ENCODE measurements at places on chromosomes 1 and 21.

DNA sequence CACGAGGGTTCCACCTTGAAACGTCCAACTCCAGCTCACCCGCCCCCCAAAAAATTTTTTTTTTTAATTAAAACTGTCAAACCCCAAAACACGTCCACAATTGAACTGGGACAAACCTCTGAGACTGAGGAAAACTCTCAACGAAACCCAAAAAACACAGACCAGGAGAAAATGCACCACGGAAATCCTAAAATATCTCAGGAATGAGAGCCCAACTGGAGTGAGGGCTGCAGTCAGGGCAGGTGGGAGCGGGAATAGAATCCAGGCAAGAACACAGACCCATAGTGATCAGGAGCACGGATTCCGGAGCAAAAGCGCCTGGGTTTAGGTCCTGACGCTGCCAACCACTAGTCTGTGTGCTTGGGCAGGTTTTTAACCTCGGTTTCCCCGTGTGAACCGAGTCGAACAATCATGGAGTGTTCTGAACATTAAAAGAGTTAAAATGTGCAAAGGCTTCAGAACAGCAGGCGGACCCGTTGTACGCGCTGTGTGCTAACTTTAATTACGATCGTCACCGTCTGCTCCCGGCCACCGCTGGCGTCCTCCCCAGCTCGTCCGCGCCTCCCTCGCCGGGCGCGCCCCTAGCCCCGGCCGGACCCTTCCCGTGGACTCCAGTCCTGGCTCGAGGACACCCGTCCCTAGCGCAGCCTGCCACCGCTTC is 624 bp downstream of the ARHGAP29 start:
- no peak for DNase-seq

GRCh38 chr1:30707412-30708360 is 15.7 kb downstream of the MATN1 start:
- DNase-seq: no peak

GRCh38 chr1:180092931-180093650 is 61.6 kb upstream of the QSOX1 start:
- no peak for DNase-seq

DNA sequence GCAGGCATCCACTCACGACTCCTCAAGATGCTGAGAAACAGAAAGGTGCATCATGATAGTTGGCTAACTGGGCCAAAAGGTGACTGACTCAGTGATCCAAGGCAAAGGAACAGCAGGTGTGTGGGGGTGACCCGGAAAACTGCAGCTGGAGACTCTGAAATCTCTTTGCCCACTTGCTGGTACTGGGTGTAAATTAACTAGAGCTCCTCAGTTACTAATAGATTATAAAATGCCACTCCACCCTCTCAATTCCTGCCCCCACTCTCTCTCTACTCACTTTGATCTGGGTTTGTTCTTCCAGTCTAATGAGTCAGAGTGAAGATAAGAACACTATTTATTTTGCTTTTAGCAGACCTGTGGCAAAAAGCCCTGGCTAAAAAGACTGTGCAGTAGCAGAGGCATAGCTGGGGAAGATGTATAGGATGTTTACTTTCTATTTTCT is 7.2 kb upstream of the PIGC start:
- DNase-seq: no peak

- no peak for DNase-seq
Observed at GRCh38 chr1:182107209-182107608, 45.7 kb upstream of the ZNF648 start.

DNA sequence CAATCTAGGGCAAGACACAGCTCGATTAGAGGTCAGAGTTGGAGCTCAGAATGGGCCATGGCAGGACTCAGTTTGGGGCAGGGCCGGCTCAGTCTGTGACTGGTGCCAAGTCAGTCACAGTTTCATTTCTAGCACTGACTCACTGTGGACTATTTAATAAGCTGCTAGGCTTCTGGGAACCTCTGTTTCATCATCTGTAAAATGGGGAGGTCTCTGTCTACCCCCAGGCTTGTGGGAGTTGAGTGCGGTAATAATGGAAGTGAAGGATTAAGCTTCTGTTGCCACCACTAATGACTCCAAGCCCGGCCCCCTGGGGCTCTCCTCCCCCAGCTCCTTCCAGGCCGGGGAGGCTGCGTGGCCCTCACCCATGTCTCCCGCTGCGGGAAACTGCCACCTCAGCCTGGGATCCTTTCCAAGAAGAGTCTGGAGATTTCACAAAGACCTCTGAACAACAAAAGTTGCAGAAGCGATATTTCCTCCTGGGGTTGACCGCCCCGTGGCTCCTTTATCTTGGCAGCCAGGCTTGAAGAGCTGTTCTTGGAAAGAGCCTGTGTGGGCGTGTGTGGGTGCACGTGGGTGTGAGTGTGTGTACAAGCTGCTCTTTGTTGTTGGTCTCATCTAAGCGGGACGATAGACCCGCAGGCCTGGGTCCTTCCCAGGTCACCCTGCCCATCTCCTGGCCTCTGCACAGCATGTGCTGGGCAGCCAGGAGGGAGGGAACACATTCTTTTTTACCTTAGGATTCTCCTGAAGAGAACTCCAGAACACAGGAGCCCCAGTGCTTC is 29.1 kb downstream of the KNCN start:
- DNase-seq: peak; percentile 77

DNA sequence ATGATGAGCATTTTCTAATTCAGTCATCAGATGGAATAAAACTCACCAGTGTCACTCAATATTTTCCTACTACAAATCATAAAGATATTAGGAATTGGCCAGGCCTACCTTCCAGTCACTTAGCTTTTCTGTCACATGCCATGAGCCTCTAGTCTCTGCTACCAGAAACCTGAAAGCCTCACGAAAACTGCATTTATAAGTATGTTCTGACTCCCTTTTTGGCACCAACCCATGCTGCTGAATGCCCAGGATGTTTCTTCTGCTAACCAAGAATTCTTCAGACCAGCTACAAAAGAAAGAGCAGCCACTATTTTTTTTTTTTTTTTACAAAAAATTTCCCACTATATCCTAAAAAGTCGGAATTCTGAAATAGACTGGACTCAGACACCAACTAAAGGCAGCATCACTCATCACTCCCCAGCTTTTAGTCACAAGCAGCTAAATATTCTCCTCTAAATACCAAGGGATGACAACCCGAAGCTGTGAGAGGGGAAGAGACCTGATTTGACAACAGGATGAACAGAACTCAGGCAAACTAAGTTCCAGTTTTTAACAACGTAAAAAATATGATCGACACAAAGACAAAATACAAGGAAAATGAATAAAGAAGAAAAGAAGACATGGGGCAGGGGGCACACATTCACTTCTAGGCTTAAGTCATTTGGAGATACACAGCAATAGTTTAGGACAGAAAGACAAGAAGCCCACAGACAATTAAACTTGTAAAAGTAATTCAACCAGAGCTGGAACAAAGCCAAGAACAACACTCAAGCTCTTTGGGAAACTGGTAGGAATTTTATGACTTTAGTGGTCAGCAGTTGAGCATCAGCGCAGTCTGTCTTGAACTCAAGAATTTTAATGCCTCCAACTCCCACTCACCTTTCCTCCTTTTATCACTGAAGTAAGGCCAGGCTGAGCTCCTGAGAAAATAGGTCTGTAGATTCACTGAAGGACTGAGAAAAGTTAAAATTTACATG is 1.7 kb downstream of the DCAF8 start:
- peak; percentile 70 for DNase-seq

GRCh38 chr1:21865943-21866706 is 54.1 kb downstream of the LDLRAD2 start:
- no peak for DNase-seq

- DNase-seq: no peak
Observed at GRCh38 chr1:60921175-60921574, 161.2 kb upstream of the NFIA start.

DNA sequence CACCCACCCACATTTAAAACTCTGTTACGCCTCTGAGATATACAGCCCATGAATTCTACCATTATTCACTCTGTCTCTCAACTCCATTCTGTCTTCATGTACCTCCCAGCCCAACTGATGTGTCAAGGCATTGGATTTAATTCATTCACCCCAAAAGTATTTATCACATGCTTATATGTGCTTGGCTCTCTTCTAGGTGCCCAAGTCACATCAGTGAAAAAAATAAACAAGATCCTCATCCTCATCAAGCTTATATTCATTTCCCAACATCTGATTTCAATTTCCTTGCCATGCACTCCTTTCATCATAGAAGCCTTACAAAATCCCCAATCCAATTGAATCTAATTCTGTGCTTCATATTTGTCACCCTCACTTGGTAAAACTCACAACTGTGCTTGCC is 967.6 kb downstream of the LTN1 start:
- no peak for DNase-seq

DNA sequence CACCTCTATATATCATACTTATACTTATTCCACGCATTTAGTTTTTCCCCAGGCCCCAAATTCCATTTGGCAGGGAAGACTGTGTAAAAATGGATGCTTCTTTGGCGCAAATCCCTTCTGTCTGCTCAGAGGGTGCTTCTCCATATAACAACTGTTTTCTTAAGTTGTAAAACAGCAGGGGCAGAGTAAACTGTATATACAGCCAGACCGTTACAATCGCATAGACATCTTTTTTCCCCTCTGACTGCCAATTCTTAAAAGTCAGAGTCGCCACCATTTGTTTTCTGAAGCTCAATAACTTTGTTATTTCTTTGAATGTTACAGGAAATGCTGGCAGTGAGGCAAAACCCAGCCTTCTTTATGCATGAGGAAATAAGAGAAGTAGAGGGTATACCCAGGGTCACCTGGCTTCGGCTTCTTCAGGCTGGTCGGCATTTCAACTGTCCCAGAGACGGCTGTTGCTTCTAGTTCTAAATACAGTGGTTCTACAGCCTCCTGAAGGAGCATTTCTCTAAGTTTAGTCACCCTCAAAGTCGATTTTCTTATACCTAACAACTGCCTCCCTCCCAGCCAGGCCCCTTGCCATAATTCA is 188.4 kb downstream of the CLIC6 start:
- no peak for DNase-seq

DNA sequence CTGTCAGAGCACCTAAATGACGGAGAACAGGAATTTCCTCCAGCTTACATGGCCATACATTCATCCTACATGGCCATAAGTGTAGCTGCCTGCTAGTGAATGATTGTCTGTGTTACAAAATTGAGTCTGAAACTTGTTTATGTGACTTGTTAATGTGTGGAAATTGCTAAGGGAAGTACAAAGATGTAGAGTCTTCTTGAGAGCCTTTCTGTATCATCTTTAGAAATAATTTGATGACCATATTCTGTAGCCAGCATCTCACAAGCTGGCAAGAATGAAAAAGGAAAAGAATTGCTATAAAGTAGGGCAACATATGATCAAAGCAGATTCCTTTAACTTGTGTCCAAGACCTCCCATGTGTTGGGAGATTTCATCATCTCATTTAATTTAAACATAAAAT is 339.2 kb upstream of the LRRC7 start:
- DNase-seq: no peak

GRCh38 chr1:203410182-203410900 is 59.4 kb upstream of the FMOD start:
- DNase-seq: no peak

Measured in stromal cell of bone marrow (primary cell).